Activated CD4-positive, CD25-positive, alpha-beta regulatory T cell treated with anti-CD3 and anti-CD28 coated beads, Interleukin-2, amount 50 U/mL, for 16 hours (primary cell): ENCODE measurements at places on chromosomes 4 and X.

- no peak for DNase-seq
Measured at GRCh38 chrX:4638036-4638435, 924.6 kb upstream of the PRKX start.

DNA sequence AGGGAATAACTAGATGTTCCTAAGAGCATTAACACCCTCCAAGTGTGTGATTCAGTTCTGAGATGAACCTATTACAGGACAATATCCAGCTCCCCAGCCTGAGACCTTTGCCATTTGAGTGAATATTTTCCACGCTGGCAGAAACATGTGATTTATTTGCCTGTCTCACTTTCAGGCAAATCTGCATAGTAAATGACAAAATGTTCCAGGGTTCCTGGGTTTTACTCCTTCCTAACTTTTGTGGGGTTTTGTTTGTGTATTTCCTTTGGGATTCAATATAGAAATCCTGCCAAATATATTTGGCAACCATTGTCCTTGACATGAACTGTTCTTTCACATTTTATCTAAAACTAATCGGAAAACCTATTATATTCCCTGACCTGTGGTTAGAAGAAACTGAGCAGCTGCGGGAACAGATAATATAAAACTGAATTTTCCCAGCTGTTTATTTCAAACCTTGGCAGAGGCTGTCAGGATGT lies 12.5 kb downstream of the F8 start:
- DNase-seq, result no peak

- no peak for DNase-seq
Measured at GRCh38 chr4:924107-925096, 7.7 kb downstream of the GAK start.

- no peak for DNase-seq
Measured at GRCh38 chr4:66169341-66169740, 499.1 kb upstream of the EPHA5 start.

GRCh38 chr4:54227256-54228055 lies 1.6 kb upstream of the PDGFRA start:
- no peak for DNase-seq

DNA sequence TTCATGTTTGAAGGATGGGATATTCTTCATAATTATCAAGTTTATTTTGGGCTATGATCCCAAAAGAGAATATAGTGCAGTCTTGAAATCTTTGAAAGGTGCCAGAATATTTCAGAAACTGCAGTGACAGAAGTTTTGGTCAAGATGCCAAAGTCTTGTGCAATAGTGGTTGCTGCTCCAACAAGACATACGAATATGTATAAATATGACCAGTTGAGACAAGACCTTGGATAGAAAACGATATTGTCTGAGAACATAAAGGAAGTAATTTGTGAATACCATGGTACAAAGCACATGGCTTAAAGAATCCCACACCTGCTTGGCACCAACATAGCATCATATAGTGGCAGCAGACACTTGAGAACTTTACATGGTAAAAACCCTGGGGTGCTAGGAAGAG lies 48.6 kb upstream of the AMELX start:
- no peak for DNase-seq

DNA sequence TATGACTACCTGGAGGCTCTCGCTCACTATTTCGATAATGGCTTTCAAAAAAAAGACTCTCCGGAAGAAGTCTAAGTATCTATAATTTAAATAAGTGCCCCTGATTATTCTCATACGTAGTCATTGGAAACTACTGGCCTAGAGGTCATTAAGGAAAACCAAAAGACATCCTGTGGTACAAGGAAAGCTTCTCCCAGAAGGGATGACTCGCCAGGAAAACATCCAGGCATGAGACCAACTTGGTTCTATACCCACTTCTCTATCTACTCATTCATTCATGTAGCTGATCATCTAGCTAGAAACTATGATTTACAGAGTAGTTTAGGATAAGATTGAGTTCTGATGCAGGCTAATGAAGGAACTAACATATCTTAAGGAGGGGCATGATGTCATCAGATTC lies 37.7 kb downstream of the SOX3 start:
- DNase-seq, result no peak

DNA sequence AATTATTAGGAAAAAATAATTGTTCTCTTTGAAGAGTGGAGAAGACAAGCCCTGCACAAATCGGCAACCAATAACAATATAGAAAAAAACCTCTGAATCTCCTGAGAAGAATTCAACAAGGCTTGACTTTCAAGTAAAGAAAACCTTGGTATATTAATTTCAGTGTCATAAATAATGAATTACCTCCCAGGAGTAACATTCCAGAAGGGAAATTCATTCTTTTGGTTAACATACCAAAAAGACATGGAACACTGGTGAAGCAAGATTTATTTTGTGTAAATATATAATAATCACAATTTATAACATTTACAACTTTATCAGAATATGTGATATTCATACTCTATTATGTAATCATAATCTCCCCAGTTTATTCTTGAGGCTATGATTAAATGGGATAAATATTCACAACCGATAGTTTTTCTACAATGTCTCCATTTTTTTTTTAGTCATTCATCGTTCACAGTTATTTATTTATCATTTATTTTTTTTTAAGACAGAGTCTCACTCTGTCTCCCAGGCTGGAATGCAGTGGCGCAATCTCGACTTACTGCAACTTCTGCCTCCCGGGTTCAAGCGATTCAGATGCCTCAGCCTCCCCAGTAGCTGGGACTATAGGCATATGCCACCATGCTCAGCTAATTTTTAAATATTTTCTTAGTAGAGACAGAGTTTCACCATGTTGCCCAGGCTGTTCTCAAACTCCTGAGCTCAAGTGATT lies 53.0 kb upstream of the RPS6KA6 start:
- DNase-seq, result no peak

GRCh38 chr4:164977243-164978164 lies at the start of gene TRIM61:
Gene TRIM61, minus strand, starts transcription at chr4:164977657. Its CDS starts 7,655 bp downstream, at chr4:164970002.
- no peak for DNase-seq

DNA sequence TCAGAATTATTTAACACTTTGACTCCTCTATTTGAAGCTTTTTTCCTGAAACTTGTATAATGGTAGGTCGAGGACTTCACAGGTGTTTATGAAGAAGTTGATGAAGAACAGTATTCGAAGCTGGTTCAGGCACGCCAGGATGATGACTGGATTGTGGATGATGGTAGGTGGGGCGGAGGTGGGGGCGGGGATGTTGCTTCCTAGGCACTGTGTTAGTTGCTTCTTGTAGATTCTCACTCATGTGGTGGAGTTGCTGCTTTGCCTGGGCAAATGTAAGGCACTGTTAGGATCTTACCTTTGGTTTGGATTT lies 9.4 kb downstream of the POLA1 start:
- no peak for DNase-seq

DNA sequence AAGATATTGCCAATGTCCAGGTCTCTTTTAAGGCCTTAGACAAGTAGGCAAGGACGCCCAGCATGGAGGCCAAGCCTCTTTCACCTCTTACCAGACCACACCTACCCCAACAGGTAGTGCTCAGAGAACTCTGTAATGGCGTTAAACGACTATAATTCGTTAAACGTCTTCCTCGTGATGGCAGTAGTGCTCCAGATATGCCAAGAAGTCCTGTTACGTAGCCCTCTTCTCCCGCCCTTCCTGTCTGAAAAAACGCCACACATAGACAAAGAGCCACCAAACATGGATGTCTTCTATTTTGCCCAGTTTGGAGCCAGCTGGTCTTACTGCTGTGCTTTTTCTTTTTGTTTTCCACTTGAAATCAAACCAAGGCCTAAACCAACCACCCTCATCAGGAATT lies 190.7 kb downstream of the OR13H1 start:
- no peak for DNase-seq
